ENCODE measurements at places on chromosomes 6 and 20.

- no peak for DNase-seq
Measured at GRCh38 chr6:61867635-61868034, 418.4 kb downstream of the KHDRBS2 start.

GRCh38 chr6:87742106-87742505 is 40.1 kb upstream of the AKIRIN2 start:
- DNase-seq = no peak

- no peak for DNase-seq
Measured at GRCh38 chr20:23336476-23336875, 14.1 kb upstream of the NXT1 start.

GRCh38 chr20:10501402-10501801 is 66.3 kb downstream of the SLX4IP start:
- DNase-seq = no peak

GRCh38 chr20:32350421-32350820 is 7.7 kb upstream of the ASXL1 start:
- DNase-seq = no peak

DNA sequence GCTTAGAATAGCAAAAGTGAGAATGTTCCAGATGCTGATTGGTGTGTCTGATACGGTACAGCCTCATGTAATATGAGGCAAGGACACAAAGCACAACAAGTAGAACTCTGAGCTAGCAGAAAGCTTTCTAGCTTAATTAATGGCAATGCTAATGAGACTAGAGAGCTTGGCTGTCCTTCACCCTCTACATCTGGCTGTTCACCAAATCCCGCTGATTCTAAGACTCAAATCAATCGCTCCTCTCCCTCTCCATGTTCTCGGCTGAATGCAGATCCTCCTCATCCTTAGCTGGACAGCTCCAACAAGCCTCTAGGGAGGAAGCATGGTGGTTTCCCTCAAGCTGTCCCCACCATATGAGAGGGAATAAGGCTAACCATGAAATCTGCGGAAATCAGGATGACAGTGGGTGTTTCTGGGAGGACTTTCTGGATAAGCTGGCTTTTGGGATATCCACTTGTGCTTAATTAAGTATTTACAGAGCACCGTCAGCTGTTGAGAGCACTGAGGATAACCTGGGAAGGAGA is 128.9 kb downstream of the FOXC1 start:
- DNase-seq = no peak

DNA sequence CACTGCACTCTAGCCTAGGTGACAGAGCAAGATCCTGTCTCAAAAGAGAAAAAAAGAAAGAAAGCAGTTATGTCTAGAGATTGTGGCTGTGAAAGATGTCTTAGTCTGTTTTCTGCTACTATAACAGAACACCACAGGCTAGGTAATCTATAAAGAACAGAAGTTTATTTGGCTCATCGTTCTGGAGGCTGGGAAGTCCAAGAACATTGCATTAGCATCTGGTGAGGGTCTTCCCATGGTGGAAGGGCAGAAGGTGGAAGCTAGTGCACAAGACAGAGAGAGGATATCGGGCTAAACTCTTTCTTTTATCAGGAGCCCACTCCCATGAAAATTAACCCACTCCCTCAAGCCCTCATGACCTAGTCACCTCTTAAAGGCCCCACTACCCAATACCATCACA is 16.2 kb upstream of the RALY start:
- no peak for DNase-seq

DNA sequence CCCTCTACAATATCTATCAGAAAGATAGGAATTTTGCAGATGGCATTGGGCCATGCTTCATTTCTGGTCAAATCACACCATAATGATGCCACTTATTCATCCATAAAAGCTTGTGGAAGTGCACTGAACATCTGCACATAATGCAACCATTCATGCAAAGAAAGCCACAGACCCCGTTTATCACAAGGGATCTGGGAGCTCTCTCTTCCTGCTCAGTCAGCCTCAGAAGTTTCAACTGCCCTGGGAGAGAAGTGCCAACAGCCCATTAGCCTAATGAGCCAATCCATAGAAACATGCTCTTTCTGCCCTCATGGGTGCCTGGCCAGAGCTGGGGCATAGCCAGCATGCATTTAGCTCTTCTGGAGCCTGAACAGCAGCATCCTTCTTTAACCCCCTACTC is 85.8 kb downstream of the SLC35F1 start:
- no peak for DNase-seq

DNA sequence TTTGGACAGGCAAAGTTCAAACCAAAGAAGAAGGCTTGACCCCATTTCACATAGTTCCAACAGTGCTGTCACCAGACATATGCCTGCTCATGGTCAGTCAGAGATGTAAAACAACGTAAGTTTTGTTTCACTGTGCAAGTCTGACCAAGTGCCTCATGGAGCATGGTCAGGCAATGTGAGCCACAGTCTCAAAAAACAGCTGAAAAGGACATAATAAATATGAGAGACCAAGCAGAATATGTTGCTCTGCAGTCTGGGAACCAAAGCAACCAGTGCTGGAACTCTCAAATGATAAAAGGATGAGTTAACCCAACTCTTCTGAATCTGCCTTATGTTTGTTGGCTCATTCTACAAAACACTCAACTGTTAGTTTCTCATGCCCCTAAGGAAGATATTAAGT is 39.9 kb upstream of the DST start:
- no peak for DNase-seq

- no peak for DNase-seq
Measured at GRCh38 chr20:8647961-8648441, 420.9 kb upstream of the PLCB4 start.

DNA sequence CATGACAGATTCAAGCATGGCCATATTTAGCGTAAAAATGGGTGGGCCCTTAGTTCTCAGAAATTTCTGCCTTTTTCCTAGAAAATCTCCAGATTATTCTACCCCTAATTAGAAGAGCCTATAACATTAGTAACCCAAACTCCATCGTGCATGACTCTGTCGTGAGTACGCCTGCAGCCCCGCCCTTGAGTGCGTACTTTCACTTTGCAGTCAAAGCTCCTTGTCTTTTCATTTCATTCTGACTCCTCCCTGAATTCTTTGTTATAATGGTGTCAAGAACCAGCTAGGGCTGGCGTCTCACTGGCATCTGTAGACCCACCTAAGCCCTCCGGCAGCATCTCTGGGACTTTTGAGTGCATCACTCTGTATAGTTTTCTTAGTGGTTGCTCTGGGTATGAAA is 61.7 kb upstream of the NOX3 start:
- DNase-seq = no peak

GRCh38 chr6:48037946-48038345 is 73.1 kb downstream of the PTCHD4 start:
- DNase-seq = no peak

DNA sequence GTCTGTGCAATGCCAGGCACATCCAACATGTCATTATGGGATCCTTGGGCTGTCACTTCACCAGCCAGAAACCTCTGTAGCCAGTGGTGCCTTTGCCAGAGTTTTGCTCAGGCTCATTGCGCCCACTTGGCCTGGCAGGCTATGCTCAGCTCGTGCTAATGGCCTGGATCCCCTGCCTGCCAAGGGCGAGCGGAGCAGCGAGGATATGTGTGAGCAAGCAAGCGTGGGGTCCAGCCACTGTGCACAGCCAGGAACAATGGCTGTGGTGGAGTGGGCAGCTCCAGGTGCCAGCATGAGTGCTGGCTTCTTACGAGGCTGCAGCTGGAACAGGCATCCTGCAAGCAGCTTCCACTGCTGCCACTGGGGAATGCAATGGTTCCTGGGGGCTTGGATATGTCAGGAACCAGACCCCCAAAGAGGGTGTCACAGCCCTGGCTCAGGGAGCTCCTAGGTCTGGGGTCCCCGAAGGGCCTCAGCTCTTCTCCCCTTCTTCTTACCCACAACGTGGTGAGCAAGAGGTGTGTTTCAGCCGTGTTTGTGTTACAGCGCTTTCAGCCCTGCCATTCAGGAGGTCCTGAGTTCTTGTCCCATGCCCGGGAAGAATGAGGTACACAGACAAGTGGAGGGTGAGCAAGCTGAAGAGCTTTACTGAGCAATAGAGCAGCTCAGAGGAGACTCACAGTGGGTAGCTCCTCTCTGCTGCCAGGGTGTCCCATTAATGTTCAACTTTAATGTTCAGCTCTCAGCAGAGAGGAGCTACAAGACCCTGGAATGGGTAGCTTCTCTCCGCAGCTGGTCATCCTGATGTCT is 22.3 kb upstream of the TOP1 start:
- DNase-seq = no peak

DNA sequence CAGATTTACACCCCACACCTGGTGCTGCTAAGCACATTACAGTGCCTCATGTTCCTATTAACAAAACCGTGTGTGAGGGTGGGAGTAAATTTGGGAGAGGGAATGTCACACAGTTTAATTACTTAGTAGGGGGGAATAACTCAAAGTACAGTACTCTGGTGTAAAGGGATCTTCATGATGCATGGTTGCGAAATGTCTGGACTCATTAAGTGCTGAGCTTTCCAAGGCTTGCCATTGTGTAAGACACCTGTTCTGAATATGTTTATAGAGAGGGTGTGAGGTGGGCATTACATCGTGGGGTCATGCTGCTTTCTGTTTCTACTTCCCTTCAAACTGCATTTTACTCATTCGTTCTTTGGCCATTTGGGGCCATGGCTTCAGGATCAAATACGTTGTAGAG is 181.2 kb downstream of the ADGRG6 start:
- DNase-seq = no peak

DNA sequence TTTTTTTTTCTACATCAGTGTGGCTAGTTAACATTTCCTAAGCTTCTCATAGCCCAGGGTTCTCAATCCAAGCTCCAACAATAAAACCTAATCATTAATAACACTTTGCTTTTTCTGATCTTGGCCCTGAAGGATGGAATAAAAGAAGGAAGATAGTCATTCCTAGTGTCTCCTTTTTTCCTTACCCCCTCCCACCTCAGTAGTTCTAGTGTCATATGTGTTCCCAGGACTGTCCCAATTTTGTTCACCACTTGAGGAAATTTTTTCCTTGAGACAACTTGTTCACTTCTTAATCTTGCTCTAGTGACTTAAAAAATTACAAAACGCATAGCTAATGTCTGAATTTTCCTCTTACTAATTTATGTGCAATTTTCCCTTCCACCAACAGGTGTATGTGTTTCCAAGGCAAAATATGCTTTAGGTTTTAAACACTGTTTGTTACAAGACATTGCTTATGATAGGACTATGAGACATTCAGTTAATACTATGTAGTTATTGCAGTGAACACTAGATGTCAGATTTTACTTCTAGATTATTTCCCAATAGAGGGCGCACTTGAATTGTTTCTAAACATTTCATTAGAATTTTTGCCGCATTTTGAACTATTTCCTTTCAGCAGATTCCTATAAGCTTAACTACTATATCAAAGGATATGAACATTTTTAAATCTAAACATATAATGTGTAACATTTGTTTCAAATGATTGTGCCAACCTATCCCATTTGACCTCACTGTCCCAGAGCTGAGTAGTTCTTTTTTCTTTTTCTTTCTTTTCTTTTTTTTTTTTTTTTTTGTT is 18.5 kb upstream of the C6orf141 start:
- DNase-seq = peak; percentile 49

DNA sequence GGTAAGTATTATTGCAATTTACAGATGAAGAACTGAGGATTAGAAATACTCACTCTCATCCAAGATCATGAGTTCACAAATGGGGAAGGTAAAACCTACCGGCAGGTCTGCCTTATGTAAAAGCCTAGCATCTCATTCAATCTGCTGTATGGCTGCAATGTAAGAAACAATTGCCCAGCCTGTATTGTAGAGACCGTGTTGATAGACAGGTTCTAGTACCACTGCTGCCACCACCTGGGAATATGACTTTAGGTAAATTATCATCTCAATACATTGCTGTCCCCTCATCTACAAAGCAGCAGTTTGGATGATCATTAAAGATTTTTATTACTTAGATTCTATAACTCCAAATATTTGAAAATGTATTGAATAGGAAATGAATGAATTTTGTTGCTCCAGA is 23.3 kb upstream of the ARHGAP18 start:
- DNase-seq = no peak

- DNase-seq = peak; percentile 38
Measured at GRCh38 chr6:36616893-36617521, 22.8 kb downstream of the SRSF3 start.

- DNase-seq = no peak
Measured at GRCh38 chr20:20612251-20612650, 100.2 kb downstream of the RALGAPA2 start.

- DNase-seq = no peak
Measured at GRCh38 chr6:47734831-47735481, 36.6 kb downstream of the ADGRF4 start.

DNA sequence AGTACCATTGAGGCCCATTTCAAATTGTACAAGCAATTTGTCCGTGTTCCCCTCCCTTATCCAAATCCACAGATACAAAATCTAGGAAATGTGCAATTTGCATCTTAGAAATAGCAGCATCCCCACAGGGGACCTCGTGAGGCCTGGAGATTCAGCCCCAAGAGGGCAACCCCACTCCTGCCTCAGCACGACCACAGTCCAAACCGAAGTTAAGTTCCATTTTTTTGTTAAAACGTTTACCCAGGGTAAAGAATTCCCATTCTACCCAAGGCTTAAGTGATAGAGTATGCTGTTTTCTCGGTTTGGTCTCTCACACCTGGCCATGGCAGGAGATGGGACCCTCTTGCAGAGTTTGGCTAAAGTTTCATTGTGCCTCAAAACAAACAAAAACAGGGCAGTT is 41.2 kb downstream of the PLCG1 start:
- DNase-seq = no peak

DNA sequence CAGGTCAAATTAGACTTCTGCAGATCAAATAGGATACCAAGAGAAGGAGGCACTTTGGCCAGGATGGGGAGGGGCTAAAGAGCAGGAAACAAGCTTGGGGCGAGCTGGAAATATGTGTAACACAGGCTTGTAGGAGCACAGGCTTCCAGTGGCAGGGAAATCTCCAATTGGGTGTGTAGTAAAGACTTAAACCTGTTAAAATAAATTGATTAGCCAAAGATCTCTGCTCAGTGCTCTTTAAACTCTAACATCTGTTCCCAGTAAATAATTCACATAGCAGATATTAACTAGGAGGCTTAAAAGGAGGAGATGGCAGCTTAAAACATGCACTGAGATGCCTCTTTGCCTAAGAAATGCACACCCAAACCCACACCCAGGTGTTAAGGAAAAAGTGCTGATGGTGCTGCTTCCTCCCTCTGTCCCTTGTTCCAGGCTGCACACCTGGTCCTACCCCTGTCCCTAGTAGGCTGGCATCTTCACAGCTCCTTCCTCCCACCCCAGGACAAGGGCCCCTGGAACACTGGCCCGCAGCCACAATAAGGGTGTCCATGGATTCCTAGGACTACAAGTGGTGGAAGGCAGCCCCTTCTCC is 93.5 kb upstream of the MLN start:
- DNase-seq = no peak

GRCh38 chr20:48970681-48971365 is 49.3 kb downstream of the ARFGEF2 start:
- DNase-seq = no peak

- no peak for DNase-seq
Measured at GRCh38 chr20:10788877-10789276, 115.1 kb upstream of the JAG1 start.

GRCh38 chr6:30888816-30889495 is 4.6 kb downstream of the DDR1 start:
- DNase-seq = no peak

DNA sequence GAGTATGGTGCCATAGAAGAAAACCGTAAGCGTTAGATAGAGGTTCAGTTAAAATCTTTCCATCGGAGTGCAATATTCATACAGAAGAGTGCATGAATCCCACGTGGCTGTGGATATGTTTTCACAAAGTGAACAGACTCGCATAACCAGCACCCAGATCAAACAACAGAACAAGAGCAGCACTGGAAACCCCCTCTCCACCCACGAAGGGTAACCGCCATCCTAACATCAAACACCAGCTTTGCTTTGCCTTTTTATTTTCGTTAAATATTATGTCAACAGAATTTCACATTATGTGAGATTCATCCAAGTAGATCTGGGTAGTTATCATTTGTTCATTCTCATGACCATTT is 4.7 kb downstream of the GTSF1L start:
- DNase-seq = no peak

Data from NCI-H345 (cell line).